ENCODE measurements at places on chromosomes 2 and 18. TPM values are rescaled to one million over a fixed set of nuclear protein-coding genes. Genes with fewer than 3 reads are reported as not detected.

- no peak for DNase-seq
Observed at GRCh38 chr2:45978302-45978859, 318.8 kb upstream of the EPAS1 start.

DNA sequence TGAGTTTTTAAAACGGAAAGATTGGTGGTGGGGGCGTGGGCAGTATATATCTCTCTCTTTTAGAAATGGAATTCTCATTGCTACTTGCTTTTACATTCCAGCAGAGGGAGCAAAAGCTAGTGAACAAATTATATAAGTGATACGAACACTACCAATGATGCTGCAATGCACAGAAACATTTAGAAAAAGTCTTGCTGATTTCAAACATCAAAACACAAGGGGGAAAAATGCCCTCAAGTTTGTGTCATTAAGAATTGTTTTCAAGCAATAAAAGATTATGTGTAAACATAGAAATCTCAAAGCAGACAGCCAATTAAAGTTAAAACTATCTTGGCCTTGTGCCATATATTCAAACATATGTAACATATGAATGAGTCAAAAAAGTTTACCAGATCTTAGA lies 296.3 kb upstream of the KCNJ3 start:
- no peak for DNase-seq

DNA sequence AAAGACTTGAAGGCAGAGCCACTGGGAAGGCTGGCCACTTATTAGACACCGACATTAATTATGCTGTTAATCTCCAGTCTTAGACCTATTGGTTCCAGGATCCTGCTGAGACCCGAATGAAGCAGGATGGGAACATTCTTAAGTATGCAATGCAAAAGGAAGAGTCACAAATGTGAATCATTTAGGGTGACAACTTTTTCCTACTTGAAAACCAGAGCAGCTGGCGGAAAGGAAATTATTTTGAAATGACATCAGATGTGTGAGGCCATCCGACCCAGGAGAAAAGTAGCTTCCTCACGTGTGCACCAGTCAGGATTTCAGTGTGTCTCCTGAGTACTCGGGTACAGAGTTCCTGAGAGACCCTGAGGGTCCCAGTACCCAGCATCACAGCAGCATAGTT lies 222.9 kb upstream of the NCKAP5 start:
- no peak for DNase-seq

GRCh38 chr18:27824841-27825681 lies 351.9 kb downstream of the CDH2 start:
- DNase-seq, result no peak

DNA sequence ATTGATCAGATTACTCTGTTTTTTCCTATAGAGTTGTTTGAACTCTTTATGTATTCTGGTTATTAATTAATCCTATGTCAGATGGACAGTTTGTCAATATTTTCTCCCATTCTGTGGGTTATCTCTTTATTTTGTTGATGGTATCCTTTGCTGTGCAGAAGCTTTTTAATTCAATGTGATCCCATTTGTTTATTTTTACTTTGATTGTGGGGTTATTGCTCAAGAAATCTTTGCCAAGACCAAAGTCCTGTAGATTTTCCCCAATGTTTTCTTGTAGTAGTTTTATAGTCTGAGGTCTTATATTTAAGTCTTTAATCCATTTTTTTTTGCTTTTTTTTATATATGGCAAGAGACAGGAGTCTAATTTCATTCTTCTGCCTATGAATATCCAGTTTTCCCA lies 86.2 kb upstream of the FIGN start:
- DNase-seq, result no peak

GCG gene
- not detected for polyA plus RNA-seq

DYNAP gene
- polyA plus RNA-seq, result not detected

KCNIP3 gene
- polyA plus RNA-seq, result 14.4 TPM

Data from right renal cortex interstitium (tissue), 3 donors.